ENCODE measurements at places on chromosomes 4 and X. TPM values are rescaled to one million over a fixed set of nuclear protein-coding genes. Genes with fewer than 3 reads are reported as not detected.
A peak's percentile ranks its signal among the peaks of the same experiment; 100 is the strongest.

DNA sequence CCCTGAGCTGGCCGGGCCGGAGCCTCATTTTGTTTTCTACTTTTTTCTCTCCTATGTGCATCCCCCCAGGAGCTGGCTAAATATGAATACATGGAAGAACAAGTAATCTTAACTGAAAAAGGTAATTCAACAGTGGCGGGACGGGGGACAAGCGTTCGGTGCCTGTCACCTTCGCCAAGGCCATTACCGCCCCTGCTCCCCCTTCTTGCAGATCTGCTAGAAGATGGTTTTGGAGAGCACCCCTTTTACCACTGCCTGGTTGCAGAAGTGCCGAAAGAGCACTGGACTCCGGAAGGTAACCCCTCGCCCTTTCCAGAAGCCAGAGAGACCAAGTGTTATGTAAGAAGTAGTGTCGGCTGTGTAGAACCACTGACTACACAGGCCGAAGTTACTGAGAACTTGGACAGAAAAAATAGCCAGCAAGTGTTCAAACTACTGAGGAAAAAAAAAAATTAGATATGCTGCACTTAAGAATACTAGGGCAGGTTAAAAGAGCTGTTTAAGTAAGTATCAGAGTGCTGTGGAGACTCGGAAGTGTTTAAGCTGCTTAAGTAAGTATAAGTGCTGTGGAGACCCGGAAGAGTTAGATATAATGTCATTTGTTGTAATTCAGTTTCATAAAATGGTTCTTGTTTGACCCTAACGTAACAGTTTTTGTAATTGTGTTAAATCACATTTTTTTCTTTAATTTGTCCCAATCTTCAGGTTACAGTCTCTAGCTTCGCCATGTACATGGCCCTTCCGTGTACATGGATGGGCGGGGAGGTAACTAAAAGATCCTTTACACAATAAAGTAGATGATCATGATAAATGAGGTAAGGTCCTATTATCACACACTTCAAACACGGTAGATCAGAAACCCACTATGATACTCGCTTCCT lies 856 bp downstream of the SAT1 start:
- DNase-seq: peak; percentile 44
- no peaks in the 10 kb centered on the region for H3K27me3 ChIP-seq
- H3K4me1 ChIP-seq: no peaks in the 10 kb centered on the region
- H3K27ac ChIP-seq: peak overlapping the region; percentile 98
- peak overlapping the region; percentile 53 for H3K4me3 ChIP-seq

RIPPLY1 gene
- not detected for total RNA-seq

DNA sequence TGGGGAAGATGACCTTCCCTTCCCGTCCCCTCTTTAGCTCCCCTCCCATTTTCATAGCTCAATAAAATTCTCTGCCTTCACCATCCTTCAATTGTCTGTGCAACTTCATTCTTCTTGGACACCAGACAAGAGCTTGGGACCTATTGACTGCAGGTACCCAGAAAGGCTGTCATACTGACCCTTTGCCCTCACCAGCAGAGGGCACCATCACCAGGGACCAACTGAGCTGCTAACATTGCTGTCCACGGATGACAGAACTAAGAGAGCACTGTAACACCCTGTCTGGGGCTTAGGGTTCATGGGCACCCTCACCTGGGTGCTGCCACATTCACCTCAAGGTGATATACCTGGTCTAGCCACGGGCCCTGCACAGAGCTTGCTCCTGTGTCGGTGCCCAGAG lies 141.3 kb upstream of the VCX3B start:
- H3K27me3 ChIP-seq: peaks cover 4% of the 10 kb centered on the region
- no peak overlapping the region for H3K4me3 ChIP-seq
- H3K27ac ChIP-seq: no peak overlapping the region
- H3K4me1 ChIP-seq: no peaks in the 10 kb centered on the region
- H3K36me3 ChIP-seq: no peaks in the 10 kb centered on the region
- DNase-seq: no peak

DNA sequence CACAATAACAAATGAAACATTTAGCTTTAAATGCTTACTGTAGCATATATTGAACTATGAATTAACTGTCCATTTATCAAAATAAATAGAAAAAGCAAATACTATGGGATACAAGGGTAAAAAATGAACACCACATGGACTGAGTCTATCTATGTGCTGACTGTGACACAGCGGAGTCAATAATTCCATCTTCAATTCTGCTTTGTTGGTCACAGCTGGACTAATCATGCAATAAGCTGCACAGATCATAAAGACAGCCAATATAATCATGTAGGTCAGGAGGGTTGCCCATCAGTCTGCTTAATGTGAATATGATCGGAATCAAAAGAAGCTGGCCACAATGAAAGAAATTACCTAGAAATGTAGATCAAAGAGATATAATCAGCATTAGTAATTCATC lies 95.7 kb upstream of the FAM47A start:
- no peaks in the 10 kb centered on the region for H3K4me1 ChIP-seq
- DNase-seq: no peak
- H3K27me3 ChIP-seq: no peaks in the 10 kb centered on the region

- DNase-seq: peak; percentile 23
Observed at GRCh38 chr4:67522230-67522629, 23.1 kb downstream of the CENPC start.

DNA sequence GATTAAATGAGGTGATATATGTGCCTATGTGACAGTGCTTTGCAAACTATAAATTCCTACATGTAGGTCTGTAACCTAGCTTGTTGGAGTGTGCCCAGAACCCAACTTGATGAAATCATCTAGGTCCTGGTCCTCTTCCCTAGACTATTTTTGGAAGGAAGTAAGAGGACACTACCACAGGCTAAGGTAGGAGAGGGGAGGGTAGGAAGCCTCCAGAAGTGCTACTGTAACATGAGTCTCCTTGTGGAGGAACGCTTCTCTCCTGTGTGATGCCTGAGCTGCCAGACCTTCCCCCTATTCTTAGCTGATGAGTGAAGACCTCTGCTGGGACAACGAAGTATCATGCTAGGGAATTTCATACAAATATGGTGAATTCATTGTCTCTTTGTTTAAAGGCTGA lies 41.8 kb upstream of the IL21 start:
- no peak overlapping the region for H3K4me3 ChIP-seq
- H3K27me3 ChIP-seq: no peaks in the 10 kb centered on the region
- H3K36me3 ChIP-seq: no peaks in the 10 kb centered on the region
- no peaks in the 10 kb centered on the region for H3K4me1 ChIP-seq
- no peak for DNase-seq

- no peaks in the 10 kb centered on the region for H3K4me1 ChIP-seq
- H3K27me3 ChIP-seq: peaks cover 24% of the 10 kb centered on the region
- no peaks in the 10 kb centered on the region for H3K36me3 ChIP-seq
- H3K4me3 ChIP-seq: no peak overlapping the region
Observed at GRCh38 chrX:56738670-56739069, 9.6 kb downstream of the NBDY start.

DNA sequence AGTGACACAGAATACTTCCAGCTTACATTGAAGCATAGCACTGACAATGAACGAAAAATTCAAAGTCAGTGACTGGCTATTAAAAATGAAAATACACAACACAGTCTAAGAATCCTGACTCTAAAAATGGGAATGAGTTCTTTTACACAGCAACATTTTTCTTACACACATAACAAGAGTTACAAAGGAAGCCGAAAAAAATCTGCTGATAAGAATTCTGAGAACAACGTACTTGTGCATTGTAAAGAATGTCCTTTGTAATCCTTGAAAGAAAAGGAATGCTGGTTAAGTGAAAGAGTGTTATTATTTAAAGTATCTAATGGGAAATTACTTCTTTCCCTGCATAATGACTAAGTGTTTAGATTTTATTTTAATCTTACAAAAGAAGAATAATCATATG lies 199.4 kb downstream of the PRDM5 start:
- peaks cover 18% of the 10 kb centered on the region for H3K4me1 ChIP-seq
- no peaks in the 10 kb centered on the region for H3K27me3 ChIP-seq
- no peak overlapping the region for H3K4me3 ChIP-seq

DNA sequence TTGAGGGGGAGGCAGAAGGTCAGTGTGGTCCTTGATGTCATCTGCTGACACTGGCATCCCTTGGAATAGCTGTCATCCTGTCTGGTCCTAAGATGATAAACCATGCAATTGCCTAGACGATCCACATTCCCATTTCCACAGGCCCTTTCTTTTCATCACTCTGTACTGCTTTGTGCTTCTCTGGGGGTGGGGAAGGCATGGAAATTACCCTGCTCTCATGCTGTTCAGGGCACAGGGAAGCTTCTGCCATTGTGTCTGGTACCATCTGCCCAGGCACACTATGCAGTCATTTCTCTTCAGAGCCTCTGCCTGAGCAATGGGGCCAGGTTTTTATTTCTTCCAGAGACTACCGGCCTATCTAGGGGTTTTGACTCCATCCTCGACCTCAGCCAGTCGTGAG lies 49.7 kb upstream of the ELOVL6 start:
- H3K27me3 ChIP-seq: no peaks in the 10 kb centered on the region
- H3K36me3 ChIP-seq: no peaks in the 10 kb centered on the region
- DNase-seq: no peak
- H3K4me3 ChIP-seq: no peak overlapping the region

BCAP31 gene
- total RNA-seq: 76.8 TPM

SEPSECS gene
- 8.8 TPM for total RNA-seq

DNA sequence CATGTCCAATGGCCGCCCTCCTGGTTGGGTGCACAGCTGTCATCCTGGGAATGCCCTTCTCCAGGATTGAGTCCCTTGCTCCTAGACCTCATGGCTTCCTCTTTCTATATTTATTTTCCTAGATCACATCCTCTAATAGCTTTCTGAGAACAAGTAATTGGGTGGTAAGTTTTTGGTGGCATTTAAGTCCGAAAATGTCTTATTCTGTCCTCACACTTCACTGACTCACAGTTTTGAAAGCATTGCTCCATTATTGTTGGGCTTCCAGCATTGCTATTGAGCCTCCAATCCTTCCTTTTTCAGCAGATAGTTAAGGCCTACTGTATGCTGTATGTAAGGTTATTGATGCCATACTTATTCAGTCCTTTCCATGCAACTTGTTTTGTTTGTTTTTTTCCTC lies 25.9 kb downstream of the PGM2 start:
- H3K27me3 ChIP-seq: no peaks in the 10 kb centered on the region
- H3K36me3 ChIP-seq: peaks cover 6% of the 10 kb centered on the region
- H3K4me1 ChIP-seq: no peaks in the 10 kb centered on the region
- DNase-seq: no peak
- H3K27ac ChIP-seq: no peak overlapping the region

- no peaks in the 10 kb centered on the region for H3K4me1 ChIP-seq
- no peaks in the 10 kb centered on the region for H3K27me3 ChIP-seq
- DNase-seq: no peak
- H3K4me3 ChIP-seq: no peak overlapping the region
- no peaks in the 10 kb centered on the region for H3K36me3 ChIP-seq
Observed at GRCh38 chrX:118702741-118703140, 24.7 kb upstream of the IL13RA1 start.

- H3K36me3 ChIP-seq: no peaks in the 10 kb centered on the region
- H3K4me3 ChIP-seq: no peak overlapping the region
- no peaks in the 10 kb centered on the region for H3K4me1 ChIP-seq
- H3K27ac ChIP-seq: no peak overlapping the region
Observed at GRCh38 chr4:94722270-94722669, 35.5 kb upstream of the BMPR1B start.

GRCh38 chr4:3656416-3657356 lies 109.5 kb upstream of the ADRA2C start:
- H3K4me3 ChIP-seq: no peak overlapping the region
- no peak for DNase-seq
- peaks cover 9% of the 10 kb centered on the region for H3K27me3 ChIP-seq
- H3K4me1 ChIP-seq: no peaks in the 10 kb centered on the region

DNA sequence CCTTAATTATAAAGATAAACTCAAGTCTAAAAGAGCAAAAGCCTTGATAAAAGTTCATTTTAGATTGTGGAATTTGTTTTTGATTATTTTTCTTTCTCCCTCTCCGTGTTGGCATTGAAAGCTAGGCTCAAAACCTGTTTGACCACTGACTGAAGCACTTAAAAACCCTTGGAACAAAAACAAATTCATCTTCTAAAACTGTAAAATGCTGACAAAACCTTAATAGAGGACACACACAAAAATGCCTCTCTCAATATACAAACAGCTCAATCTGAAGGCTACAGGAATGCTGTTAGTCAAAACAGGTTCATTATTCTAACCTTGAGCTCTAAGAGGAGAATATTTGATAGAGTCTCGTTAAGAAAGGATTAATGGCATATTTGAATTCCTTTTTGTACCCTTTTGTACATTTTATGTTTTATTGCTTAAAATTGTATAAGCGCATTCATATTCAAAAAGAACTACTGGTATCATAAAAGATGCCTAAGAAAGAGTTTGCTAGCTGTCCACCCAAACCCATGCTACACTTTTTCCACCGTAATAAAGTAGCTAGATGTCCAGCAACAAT lies 74.3 kb upstream of the NAP1L5 start:
- H3K27me3 ChIP-seq: no peaks in the 10 kb centered on the region
- peak; percentile 50 for DNase-seq
- peaks cover 3% of the 10 kb centered on the region for H3K36me3 ChIP-seq
- no peak overlapping the region for H3K4me3 ChIP-seq
- no peaks in the 10 kb centered on the region for H3K4me1 ChIP-seq
- H3K27ac ChIP-seq: no peak overlapping the region

DNA sequence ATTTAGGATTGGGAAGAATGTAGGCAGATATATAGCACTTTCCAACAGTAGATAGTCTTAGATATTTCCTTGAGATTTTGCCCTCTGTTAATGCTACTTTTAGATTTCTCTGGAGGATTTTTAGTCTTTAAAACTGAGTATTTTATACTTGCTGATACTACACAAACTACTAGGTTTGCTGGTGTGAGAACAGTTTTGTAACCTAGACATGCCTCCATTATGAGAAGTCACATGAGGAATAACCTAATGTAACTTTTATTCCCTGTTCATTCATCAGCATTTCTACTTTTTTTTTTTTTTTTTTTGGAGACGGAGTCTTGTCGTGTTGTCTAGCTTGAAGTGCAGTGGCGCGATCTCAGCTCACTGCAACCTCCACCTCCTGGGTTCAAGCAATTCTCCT lies 137.2 kb downstream of the RAPGEF2 start:
- no peaks in the 10 kb centered on the region for H3K4me1 ChIP-seq
- no peak for DNase-seq
- no peak overlapping the region for H3K4me3 ChIP-seq
- peaks cover 2% of the 10 kb centered on the region for H3K36me3 ChIP-seq
- no peak overlapping the region for H3K27ac ChIP-seq

HERC3 gene
- 34.3 TPM for total RNA-seq

DNA sequence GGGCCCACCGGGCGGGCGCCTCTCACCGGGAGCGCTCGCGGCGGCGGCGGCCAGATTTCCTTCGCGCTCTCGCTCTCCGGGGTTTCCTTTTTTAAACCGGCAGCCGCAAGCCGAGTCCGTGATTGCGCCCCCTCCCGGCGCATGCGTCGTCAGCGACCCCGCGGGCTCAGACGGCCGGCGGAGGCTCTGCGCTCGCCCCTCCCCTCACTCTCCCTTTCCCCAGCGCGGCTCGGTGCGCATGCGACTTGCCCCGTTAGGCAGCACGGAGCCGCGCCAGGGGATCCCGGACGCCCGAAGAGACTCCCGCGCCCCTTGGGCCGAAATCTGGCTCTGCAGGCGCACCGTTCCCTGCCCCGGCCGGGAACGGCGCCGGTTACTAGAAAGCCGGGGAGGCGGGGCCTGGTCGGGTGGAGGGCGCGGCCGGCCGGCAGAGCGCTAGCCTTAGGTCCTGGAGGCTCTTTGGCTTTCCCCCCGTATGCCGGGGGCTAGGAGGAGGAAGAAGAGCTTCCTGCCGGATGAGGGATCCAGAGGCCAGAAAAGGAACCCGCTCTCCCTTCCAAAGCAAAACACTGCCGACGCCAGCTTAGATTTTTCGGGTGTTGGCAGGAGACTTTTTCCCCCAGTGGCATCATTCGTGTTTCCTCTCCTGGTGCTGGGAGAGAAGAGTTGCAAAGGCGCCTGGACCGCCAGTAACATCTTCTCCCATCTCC lies at the start of gene CLOCK:
Gene CLOCK, minus strand, starts transcription at position 154 of the 710 bp plus-strand sequence. CDS start 64,124 bp downstream, outside the sequence.
- peak within 1 kb of the TSS; percentile 97 for H3K27ac ChIP-seq
- no peaks in the 10 kb centered on the region for H3K36me3 ChIP-seq
